ENCODE measurements at places on chromosomes 3 and 15.

DNA sequence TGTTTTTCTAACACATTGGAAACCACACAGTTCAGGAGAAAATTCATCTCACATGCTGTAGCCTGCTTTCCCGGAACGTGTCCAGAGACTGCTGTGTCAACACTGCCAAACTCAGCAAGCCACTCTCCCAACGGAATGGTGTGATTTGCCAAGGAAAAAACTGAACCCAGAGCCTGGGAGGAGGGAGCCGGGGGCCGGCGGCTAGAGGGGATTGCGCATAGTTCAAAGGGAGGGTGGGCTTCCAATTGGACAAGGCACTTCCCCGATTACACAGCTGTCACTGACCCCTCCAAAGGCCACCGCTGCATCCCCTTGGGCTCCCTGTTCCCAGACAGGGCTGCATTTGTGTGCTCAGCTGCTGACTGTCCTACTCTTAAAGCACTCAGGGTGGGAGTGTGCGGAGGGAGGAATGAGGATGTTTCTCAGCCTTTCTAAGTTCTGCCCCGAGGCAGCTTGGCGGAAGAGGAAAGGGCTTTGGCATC lies 256.2 kb downstream of the ZNF621 start:
- DNase-seq, result no peak

DNA sequence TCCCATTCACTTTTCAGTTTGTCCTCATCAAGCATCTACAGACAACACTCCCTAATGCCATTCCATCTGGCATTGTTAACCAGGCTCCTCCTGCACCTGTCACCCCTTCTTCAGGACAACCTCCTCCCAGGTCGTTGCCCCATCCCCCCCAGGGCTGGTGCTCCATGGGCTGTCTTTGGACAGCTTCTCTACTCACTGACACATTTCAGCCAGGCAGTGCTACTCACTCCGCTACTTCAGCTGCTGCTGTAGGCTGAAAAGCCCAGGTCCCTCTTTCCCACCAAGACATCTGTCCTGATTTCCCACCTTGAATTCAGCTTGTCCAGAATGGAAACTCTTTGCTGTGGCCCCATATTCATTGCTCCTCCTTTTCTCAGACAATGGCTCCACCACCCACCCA lies 61.9 kb downstream of the ADAMTS17 start:
- DNase-seq, result no peak

DNA sequence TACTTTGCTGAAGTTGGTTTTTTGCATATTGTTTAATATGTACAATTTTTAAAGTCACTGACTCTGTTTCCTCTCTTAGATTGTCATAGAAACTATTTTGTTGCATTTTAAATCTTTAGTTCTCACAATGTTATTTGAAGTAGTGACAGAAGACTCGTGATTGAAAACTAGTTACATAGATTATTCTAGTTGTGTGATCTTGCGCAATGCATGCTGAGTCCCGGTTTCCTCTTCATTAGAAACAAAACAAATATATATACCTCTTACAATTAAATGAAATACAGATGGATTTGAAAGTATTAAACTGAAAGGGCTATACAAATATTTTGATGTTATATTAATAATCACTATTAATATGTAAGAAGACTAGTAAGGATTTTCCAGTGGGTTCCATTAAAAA lies 333.0 kb downstream of the LPP start:
- DNase-seq, result no peak

GRCh38 chr3:31859245-31859644 lies 121.8 kb downstream of the OSBPL10 start:
- DNase-seq, result no peak

DNA sequence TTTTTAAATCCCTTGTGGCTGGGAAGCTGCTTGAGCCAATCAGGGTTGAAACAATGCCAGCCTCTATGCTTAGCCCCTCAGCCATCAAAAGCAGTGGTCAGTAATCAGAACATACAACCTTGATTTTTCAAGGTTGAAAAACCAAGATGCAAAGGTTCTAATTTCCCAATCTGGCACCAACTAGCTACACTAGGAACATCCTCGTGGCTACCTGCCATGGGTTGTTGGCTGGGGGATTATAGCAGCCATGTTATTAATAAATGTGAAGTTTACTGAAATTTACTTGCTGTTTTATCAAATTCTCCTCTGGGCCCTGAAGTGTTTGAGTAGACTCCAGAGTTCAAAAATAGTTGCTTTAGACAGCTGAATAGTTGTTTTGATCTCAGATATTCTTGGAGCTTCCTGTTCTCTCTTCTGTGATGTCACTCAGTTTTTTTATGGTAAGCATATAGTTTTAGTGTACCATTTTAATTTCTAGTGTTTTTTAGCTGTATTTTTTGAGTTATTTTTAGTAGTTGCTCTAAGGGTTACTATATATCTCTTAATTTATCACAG lies 31.9 kb downstream of the PCCB start:
- no peak for DNase-seq

DNA sequence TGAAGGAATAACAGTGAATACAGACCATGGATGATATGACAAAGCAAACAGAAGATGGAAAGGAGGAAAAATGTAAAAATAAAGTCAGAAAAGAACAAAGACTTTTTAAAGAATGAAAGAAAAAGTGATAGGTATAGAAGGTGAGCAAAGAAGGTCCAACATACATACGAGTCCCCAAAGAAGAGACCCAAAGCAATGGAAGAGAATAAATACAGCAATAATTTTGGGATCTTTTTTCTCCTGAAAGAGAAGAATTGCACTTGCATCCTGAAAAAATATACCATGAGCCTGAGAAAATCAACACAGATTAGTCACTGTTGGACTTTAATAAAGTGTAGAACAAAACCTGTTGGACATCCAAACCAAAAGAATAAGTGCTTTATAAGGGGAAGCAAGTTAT lies 85.3 kb upstream of the SLC6A1 start:
- DNase-seq, result no peak

GRCh38 chr3:82236257-82236656 lies 474.8 kb upstream of the GBE1 start:
- no peak for DNase-seq

DNA sequence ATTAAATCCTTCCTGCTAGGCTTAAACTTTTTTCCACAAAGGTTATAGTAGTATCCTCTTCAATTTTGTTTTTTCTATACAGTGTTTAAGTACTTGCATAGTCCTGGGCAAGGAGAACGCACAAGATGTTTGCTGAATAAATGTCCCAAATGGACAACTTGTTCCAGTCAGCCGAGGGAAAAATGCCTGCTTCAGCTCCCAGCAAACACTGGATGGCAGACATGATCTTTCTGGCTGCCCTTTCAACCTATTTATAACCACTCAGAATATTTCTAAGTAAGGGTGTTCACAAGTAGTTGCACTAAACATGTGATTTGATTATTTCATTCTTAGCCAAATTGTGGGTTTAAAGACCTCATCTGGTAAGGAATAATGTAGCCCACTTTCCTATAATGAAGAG lies 29.8 kb downstream of the GNB4 start:
- no peak for DNase-seq

DNA sequence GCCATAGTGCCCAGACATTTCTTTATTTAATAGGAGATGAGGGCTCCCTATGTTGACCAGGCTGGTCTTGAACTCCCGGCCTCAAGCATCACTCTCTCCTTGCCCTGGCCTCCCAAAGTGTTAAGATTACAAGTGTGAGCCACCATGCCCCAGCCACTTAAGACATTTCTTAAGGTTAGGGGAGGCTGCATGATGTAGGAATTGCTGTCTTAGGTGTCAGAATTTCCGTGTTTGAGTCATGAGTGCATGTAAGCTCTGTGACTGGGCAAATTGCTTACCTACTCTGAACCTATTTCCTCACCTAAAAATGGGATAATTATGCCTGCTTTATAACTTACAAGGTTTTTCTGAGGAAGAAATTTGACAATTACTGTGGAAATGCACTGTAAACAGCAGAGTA lies 34.2 kb upstream of the SIAH2 start:
- DNase-seq, result no peak

GRCh38 chr3:37907906-37908305 lies 46.2 kb downstream of the CTDSPL start:
- no peak for DNase-seq

GRCh38 chr3:136193278-136194054 lies 2.7 kb downstream of the MSL2 start:
- no peak for DNase-seq

- DNase-seq, result no peak
Measured at GRCh38 chr3:195544634-195545033, 1.5 kb upstream of the PPP1R2 start.

- peak; percentile 84 for DNase-seq
Measured at GRCh38 chr3:19074257-19074900, 73.9 kb upstream of the KCNH8 start.

DNA sequence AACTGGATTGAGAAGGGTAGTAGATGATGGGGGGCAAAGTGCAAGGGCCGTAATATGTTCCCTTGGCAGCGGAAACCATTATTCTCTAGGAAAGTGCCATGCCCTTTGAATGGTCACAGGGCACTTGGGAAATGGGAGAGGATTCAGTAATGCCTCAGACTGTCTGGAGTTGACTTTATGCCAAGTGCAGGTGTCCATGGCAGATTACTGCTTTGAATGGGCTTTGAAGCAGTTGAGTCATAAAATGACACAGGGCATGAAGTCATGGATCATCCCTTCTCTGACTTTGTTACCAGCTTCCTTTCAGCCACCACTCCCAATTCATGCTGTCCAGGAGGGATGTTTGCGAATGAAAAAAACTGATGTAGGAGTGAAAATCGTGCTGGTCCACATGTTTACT lies 20.1 kb downstream of the AADACL2 start:
- DNase-seq, result no peak

GRCh38 chr15:70088455-70088854 lies 9.3 kb downstream of the TLE3 start:
- no peak for DNase-seq

GRCh38 chr3:59791774-59792308 lies 742.0 kb upstream of the CFAP20DC start:
- no peak for DNase-seq

GRCh38 chr3:124582621-124583395 lies 147.4 kb upstream of the UMPS start:
- DNase-seq, result no peak

DNA sequence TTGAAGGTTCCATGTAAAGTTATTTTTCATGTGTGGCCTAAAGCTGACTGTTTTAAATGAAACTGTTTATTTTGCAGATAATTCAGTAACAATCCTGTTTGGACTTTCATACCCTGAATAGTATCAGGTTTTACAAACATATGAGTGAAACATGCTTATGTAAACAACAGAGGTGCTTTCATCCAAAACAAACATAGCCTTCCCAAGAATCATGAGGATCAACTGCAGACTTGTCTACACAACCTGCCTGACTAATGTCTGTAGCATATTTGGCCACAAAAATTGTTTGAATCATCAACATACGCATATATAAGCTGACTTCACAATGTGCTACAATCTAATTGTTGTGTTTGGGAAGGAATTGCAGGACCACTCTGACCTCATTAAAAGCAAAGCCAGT lies 190.4 kb downstream of the DIPK2A start:
- no peak for DNase-seq

GRCh38 chr3:76651784-76652183 lies 388.1 kb upstream of the ROBO2 start:
- DNase-seq, result no peak

DNA sequence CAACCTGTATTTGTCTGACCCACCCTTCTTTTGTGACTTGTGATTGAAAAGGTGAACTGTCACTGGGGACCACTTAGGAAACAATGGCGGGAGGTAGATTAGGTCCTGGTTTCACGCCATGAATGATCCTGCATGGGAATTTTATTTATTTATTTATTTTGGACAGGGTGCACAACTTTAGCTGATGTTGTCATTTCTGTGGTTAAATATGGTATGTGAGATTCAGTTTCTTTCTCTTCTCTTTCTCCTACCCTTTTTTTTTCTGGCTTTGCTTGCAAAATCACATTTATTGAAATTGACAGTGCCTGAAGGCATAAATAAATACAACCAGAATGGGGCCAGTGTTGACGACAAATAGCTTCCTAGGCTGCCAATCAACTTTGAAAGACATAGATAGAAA lies 18.0 kb upstream of the HTR3E start:
- no peak for DNase-seq

- no peak for DNase-seq
Measured at GRCh38 chr3:65846936-65847335, 191.8 kb downstream of the MAGI1 start.

DNA sequence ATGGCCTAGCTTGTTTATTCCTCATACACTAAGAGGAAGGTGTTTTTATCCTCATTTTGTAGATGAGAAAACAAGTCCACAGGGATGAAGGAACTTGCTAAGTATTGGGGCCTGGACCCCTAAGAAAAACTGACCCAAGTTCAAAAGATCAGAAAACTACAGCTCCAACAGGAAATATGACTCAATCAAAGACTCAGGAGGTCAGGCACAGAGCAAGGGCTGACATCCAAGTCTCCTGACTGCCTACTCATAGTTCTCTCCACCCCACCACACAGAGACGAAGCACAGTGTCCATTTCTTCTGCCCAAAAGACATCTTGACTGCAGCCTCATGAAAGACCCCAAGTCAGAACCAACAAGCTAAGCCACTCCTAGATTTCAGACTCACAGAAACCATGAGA lies 26.9 kb upstream of the TPM1 start:
- DNase-seq, result no peak

DNA sequence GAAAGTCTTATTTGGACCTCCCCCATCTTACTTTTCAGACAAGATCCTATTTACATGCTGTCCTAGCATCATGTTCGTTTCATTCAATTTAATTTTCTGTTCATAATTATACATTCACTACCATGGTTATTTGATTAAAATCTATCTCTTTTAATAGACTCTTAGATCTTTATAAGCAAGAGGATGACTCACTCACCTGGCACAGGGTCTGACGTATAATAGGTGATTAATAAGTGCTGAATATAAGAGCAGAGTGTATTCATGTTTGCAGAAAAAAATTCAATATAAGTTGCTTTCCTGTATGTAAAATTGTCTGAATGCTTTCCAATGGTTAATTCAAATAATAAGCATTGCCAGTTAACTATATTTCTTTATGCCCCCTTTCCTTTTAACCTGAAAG lies 165.5 kb upstream of the CBLB start:
- DNase-seq, result no peak
